Effector memory CD8-positive, alpha-beta T cell (primary cell): ENCODE measurements at places on chromosomes 4 and X.

DNA sequence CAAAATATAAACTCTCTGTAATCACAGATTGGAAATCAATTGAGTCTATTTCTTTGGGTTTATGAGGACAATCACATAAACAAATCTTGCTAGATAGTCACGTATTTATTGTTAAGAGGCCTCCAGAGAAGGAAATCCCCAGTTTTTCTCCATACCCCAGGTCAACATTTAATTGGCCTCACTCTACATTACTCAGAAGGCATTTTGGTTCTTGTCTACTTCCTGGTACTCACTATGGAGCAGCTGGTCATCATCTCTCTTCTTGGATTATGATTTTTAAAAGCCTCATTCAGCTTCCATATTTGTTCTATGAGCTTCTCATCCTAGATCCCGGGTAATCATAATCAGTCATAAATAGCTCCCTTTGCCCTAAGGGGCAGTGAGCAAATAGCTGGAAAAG is 81.6 kb upstream of the LNX1 start:
- no peak for DNase-seq

DNA sequence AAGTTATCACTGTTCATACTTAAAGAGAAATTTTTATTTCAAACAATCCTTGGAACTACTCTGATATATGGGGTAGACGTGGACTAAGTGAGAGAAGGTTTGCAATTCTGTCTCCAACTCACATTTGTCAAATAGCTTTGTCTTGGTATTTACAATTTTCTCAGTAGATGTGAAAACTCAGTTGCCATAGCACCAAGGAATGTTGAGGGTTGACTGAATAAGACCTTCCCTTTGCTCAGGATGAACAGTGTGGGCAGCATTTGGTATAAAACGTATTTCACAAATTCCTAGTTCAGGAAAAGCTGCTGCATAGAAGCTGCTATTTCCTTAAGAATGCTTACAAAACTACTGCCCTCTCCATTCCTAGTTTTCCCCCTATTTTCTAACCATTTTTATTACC is 399.5 kb downstream of the NKX6-1 start:
- no peak for DNase-seq

- DNase-seq: no peak
Observed at GRCh38 chr4:182449186-182449929, 206.2 kb downstream of the TENM3 start.

- no peak for DNase-seq
Observed at GRCh38 chr4:139736661-139737060, 71.0 kb downstream of the MGST2 start.
